ENCODE measurements at places on chromosomes 6 and 20.
A peak's percentile ranks its signal among the peaks of the same experiment; 100 is the strongest.

DNA sequence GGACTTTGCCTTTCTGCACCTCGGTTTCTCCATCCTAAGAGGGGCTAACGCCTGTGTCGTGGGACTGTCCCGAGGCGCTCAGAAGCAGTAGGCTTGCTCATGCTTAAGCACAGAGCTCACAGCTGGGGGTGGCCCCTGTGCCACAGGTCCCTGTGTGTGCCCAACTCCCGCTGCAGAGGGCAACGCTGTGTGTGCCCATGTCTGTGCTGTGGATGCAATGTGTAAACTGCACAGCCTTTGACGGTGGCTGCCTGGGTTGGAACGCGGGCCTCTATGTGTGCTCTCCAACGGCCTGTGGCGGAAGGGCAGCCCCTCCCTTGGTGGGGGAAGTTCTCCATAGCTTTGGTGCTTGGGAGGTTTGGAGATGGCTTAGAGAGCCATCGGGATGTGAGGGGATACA is 10.7 kb upstream of the GATA5 start:
- DNase-seq = no peak

DNA sequence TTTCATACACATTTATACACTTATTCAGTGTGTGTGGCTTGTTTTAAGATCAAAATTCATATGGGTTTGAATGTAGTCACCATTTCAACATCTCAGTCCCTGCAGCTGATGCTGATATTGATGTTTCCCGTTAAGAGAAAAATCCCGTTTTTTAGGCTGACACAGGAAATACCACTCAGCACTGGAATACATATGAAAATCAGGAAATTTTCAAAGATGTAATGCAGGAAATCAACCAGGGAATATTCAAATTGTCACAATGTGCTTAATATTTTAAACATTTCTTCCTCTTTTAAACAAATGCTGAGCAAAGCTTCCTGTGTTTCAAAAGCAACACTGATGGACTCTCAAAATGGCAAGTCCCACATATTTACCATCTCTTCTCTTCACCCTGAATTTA is 94.5 kb upstream of the MARCKS start:
- no peak for DNase-seq

GRCh38 chr6:958488-958887 is 265.5 kb upstream of the EXOC2 start:
- no peak for DNase-seq

DNA sequence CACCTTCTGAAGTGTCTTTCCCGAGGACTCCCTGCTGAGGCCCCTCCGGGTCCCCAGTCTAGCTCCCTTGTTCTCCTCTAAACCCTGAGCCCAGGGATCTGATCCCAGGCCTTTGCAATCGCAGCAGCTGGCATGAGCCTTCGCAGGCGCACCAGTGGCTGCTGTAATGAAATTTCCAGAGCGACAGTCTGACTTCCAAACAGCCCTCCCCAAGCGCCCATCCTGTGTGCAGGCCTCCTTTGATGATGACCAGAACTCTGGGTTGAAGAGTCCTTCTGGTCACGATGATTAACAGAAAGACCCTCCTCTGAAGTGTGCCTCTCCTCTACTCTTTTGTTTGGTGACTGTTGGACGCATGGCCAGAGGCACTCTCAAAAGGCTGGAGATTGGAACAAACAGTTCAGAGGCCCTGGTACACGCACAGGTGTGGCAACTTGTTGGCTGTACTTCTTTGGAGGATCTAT is 89.1 kb upstream of the MPC1 start:
- no peak for DNase-seq

- DNase-seq = no peak
Observed at GRCh38 chr6:20542927-20543602, 8.8 kb downstream of the CDKAL1 start.

- no peak for DNase-seq
Observed at GRCh38 chr20:52539891-52540290, 348.3 kb upstream of the ZFP64 start.

- DNase-seq = no peak
Observed at GRCh38 chr20:62002882-62003480, 62.7 kb downstream of the TAF4 start.

DNA sequence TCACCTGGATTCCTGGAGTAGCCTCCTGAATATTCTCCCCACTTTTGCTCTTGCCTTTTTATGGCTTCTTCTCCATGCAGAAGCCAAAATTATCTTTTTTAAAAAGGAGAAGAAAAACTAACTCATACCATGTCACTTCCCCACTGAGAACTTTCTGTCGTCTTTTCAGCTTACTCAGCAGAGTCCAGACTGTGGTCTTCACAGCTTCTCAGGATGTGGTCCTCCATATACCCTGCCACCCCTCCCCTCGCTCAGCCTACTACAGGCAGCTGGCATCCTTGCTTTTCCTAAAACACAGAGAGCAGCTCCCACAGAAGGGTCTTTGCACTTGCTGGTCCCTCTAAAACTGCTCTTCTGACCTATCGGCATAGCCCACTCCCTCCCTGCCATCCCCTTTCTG is 89.4 kb upstream of the ISM1 start:
- no peak for DNase-seq

DNA sequence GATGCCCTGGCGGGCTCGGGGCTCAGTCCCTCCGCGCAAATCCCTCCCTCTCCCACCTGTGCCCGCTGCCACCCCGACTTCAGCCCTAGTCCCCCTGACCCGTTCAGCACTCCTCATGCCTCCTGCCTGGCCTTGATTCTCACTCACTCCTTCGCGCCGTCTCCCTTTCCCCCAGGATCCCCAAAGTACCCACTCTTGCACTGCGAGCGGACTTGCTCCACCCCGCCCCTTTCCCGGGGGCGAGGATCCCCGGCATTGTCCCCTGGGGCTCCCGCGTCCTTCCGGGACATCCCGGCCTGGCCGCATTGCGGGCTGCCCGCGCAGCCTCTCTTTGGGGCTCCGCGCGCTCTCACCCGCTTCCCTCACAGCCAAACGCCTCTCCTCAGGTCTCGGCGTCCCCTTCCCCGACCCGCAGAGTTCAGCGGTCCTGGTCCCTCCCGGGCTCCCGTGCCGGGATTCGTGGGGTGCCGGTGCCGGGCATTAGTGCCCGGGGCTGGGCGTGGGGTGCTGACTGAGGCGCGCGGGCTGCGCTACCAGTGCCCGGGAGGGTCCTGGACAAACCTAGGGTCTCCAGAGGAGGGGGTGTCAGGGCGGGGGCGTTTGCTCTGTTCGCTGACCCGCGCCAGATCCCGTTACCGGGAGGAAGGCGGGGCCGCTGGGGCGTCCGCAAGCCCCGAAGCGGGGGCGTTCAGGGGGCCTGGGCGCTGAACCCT is 45.5 kb upstream of the SUPT3H start:
- DNase-seq = peak; percentile 23

GRCh38 chr20:13813910-13814309 is 29.1 kb downstream of the NDUFAF5 start:
- no peak for DNase-seq

DNA sequence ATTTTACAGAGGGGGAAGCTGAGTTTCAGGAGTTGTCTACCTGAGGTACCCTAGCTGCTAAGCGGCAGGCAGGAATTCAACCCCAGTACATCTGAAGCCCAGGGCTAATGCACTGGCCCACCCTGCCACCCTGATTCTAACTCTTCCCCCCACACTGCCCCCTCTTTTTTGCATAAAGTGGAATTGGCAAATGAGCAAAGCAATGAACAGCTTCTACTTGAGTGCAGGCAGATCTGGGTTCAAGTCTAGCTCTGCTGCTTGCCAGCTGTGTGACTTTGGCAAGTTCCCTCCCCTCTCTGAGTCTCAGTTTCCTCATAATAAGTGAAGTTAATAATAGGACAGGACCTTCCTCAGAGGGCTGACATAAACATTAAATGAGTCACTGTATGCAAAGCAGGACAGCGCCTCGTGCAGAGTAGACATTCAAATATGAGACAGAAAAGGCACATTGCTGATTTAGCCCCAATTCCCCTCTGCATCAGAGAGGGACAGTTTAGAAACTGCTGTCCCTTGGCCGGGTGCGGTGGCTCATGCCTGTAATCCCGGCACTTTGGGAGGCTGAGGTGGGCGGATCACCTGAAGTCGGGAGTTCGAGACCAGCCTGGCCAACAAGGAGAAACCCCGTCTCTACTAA is 4.7 kb downstream of the ADA start:
- no peak for DNase-seq

DNA sequence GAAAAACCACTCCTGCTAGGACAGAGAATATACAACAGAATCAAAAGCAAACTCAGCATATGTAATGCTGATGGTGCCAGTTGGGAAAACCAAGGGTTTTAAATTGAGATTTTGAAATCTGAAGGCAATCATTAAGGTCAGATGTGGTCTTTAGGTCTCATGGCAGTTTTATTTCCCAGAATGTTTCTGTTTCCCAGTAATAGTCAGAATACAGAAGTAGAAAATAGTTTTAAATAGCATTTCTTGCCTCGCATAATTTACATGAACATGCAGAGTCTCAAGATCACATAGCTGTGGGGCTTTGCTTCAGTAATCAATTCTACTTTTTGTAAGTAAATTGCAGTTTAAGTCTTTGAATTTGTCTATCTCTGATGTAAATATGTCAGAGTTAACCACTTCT is 58.1 kb downstream of the RNF144B start:
- no peak for DNase-seq

DNA sequence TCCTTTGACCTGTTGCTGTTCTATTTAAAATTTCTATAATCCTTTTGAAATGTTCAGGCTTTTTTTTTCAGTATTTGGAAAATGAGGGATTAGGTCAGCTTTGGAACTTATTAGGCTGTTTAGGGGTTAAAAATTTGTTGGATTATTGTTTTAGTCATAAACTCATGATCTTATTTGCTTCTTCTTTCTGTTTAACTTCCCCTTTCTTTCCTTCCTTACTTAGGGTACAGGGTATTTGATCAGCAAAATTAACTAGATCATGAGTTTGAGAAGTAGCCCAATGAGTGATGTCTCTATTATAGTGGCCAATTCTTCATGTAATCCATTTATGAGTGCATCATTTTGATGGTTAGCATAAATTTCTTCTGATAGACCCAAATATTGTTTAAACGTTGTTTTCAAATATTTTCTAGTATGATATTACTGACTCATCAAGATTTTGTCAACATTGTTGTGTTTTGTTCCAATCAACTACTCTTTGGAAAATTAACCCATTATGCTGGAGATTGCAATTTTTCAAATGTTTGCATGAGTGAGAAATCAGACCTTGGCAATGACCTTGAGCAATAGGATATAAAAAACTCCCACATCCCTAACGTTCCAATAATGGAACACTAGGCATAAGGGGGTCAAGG is 94.4 kb downstream of the OTOR start:
- no peak for DNase-seq

- no peak for DNase-seq
Observed at GRCh38 chr6:19879663-19880062, 42.5 kb downstream of the ID4 start.

GRCh38 chr20:33680686-33681085 is 5.5 kb downstream of the E2F1 start:
- DNase-seq = no peak

DNA sequence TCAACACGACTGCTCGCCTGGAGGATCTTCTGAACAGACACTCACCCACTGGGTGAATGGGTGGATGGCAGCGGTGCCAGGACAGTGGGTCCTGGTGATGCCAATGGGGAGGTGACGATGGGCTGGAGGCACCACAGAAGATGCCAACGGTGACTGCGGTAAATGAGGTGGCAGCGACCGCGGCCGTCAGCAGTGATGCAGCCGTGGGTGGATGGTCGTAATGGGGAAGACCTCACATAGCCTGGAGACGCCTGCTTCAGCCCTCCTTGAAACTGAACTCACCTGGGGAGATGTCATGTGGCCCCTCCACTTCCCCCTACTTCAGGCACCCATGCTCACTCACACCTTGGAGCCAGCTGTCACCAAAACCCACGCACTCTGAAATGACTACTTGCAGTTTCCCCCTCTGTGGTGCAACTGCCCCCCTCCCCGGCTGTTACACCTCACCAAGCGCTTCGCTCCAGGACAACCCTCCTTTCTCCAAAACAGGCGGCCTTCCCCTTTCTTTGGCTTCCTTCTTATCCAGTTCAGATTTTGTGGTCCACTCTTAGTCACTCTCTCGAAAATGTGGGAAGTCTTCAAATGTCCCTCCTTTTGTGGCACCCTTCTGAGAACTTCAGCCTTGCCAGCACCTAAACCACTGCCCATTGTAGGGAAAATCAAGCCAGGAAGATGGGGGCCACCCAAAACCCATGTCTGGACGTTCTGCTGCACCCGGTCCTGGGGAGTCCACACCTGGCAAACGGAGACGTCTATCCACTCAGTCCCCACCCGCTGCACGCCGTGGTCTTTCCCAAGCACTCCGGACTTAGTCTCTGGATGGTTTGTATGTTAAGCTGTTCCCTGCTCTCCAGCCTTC is 10.4 kb upstream of the ABHD16B start:
- no peak for DNase-seq

DNA sequence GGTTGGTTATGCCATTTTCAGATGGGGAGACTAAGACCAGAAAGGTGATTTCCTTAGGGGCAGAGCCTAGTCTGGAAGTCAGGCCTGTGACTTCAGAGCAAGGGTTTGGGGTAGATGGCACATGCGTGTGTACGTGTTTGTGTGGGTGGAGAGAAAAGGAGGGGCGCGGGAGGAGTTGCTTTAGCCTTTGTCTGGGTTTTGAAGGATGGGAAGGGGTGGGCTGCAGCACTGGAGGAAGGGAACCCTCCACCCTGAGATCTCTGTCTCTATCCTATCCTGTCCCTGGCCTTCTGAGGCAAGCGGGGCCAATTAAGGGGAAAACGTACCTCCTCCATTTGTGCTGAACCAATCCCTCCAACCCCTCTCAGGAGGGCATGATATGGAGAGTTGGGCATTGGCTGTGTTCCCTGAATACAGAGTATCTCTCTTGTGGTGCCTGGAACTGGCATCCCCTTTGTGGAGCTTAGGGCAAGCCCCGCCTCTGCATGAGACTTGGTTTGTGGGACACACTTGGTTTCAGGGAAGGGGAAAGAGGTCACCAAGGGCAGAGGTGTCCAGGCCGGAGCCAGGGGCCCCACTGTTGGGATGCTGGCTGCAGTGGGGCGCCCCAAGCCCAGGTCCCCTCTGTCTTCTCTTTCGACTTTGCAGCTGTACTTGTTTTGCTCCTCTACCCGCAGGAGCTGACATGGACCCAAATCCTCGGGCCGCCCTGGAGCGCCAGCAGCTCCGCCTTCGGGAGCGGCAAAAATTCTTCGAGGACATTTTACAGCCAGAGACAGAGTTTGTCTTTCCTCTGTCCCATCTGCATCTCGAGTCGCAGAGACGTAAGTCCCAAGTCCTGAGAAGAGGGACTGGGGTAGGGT is at the start of gene DBNDD2:
DBNDD2 (plus strand) TSS at position 507 of the 863 bp plus-strand sequence; CDS start at position 686, 179 bp downstream.
- no peak for DNase-seq

All from T-helper 9 cell (primary cell).